Sciatic nerve (tissue), 2 donors: ENCODE measurements at places on chromosomes 7 and 10. TPM values are rescaled to one million over a fixed set of nuclear protein-coding genes. Genes with fewer than 3 reads are reported as not detected.
A peak's percentile ranks its signal among the peaks of the same experiment; 100 is the strongest.

Gene NCF1
- total RNA-seq = 15.3 TPM

Gene ZNF22
- 24.9 TPM for total RNA-seq

Gene FRA10AC1
- total RNA-seq = 40.9 TPM

Gene ADAM12
- total RNA-seq = 5.8 TPM

Gene ANKRD30A
- 0.09 TPM for total RNA-seq

Gene CNPY1
- total RNA-seq = not detected

Gene SCART1
- 4.7 TPM for total RNA-seq

DNA sequence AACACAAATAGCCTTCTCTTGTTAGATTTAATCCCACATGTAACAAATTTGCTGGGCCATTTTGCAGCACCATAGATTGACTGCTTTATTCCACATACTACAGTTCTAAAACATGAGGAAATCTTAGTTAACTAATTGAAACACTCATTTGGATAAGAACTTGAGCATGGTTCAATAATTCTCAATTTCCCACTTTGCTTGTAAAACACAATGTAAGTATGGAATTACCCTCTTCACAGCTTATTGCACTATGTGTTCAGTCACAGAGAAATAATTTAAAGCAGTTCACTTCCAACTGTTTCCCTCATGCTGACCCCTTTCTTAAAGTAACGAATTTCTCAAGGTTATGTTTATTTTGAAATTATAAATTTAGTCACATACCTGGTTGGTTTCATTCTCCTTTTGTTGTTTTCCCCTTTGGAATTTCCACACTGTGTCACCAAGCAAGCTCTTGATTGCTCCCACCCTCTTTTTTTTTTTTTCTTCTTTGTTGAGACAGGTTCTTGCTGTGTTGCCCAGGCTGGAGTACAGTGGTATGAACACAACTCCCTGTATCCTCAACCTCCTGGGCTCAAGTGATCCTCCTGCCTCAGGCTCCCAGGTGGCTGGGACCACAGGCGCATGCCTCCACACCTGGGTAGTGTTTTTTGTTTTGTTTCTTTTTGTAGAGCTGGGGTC lies 425.4 kb downstream of the EXOC4 start:
- no peak for DNase-seq

GRCh38 chr10:2700626-2701305 lies 366.6 kb upstream of the PFKP start:
- DNase-seq = no peak

- DNase-seq = no peak
Observed at GRCh38 chr10:71553432-71553831, 156.7 kb downstream of the CDH23 start.

GRCh38 chr7:54331311-54331710 lies 210.9 kb upstream of the VSTM2A start:
- no peak for DNase-seq

GRCh38 chr7:28070297-28071055 lies 110.1 kb downstream of the JAZF1 start:
- no peak for DNase-seq

DNA sequence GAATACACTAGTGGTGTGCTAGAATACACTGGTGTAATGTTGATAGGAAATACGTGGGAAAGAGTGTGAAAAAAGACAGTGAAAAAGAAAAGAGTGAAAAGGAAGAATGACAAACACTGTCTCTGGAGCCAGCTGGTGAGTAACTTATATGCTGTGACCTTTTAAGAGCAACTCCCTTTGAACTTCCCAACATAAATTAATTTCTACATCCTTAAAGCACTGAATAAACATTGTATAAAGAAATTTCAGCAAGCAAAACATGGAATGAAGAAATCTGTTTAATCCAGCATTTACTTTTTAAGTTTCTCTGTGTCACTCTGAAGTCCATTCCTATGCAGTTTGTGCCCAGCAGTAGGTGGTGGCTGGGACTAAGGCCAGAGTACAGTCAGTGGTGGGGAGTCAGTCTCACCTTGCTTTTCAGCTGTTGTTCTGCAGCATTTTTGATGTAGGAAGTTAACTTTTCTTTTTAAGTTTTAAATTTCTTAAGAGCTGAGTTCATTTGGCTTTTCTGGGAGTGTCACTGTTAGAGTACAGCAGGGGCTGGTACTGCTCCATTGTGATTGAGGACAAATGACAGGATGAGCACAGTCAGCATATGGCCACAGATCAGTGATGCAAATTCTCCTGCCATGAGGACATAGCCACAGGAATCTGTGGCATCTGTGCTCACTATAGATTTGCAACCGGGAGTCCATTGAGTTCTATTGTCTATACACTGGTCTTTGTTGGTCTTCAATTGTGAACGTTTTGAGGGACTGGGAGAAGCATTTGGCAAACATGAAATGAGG lies 321.8 kb downstream of the ZNF248 start:
- DNase-seq = no peak

GRCh38 chr7:15407910-15408309 lies 153.9 kb downstream of the AGMO start:
- DNase-seq = no peak

- no peak for DNase-seq
Observed at GRCh38 chr10:51273574-51273973, 199.3 kb downstream of the PRKG1 start.

GRCh38 chr10:58909881-58910280 lies 266.6 kb upstream of the PHYHIPL start:
- no peak for DNase-seq

GRCh38 chr7:13990984-13991790 lies 1.7 kb upstream of the ETV1 start:
- peak; percentile 97 for DNase-seq
